ENCODE measurements at places on chromosomes 11 and 22.

- no peak for DNase-seq
These were observed 73.1 kb downstream of the FAM168A start for GRCh38 chr11:73524774-73525173.

- no peak for DNase-seq
These were observed 352.7 kb downstream of the NTM start for GRCh38 chr11:131723088-131723487.

GRCh38 chr11:30801357-30801756 is 215.2 kb upstream of the MPPED2 start:
- no peak for DNase-seq

DNA sequence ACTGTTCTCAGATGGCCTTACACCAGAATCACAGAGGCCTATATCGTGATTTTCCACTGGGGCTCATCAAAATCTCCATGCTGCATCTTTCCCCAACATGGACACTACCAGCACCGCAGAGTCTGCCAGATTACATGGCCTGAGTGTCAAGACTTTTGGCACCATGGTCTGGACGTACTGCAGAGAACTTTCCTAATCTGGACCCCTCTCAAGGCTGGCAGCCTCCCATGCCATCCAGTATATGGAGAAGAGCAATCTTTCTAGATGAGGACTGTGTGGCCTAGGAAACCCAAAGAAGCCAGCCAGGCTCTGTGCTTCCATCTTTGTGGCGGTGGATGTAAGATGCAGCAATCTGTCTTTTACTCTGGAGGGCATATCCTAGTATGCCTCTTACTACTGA is 139.2 kb downstream of the ADAMTS15 start:
- no peak for DNase-seq

GRCh38 chr11:75577207-75577606 is 15.2 kb downstream of the SERPINH1 start:
- peak; percentile 50 for DNase-seq

DNA sequence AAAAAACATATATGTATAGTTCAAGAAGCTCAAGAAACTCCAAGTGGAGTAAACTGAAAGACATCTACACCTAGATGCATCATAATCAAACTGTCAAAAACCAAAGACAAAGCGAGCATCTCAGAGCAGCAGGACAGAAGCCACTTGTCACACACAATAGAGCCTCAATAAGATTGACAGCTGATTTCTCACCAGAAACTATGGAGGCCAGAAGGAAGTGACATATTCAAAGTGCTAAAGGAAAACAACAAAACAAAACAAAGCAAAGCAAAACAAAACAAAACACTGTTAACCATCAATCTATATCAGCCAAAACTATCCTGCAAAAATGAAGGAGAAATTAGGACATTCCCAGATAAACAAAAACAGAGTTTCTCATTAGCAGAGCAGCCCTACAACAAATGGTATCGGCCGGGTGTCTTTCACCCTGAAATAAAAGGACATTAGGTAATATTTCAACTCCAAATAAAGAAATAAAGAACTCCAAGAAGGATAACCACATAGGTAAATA is 65.8 kb upstream of the SEPTIN5 start:
- no peak for DNase-seq

- no peak for DNase-seq
These were observed 24.4 kb upstream of the FSHB start for GRCh38 chr11:30206249-30206996.

- DNase-seq = no peak
These were observed 55.4 kb downstream of the MED15 start for GRCh38 chr22:20562607-20563465.

- no peak for DNase-seq
These were observed 9.5 kb downstream of the TTLL12 start for GRCh38 chr22:43177479-43177878.

- DNase-seq = peak; percentile 25
These were observed 62.5 kb downstream of the USP35 start for GRCh38 chr11:78251083-78251775.

GRCh38 chr11:13215149-13215548 is 62.4 kb upstream of the BMAL1 start:
- DNase-seq = peak; percentile 62

DNA sequence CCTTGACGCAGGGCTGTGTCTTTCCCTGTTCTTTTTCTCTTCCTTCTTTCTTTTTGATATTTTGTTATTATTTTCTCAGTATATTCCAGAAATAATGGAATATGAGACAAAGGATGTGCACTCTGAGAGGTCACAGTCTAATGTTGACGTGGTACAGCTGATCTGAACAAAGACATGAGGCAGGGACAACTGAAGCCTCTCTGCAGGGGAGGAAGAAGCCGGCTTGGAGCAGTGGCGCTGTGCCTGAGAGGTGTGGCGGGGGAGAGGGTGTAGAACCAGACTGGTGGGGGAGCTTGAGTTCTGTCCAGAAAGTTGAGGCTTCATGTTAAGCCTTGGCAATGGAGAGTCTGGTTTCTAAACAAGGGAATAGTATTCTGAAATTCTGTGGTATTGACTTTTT is 34.7 kb downstream of the ADAMTS15 start:
- no peak for DNase-seq

DNA sequence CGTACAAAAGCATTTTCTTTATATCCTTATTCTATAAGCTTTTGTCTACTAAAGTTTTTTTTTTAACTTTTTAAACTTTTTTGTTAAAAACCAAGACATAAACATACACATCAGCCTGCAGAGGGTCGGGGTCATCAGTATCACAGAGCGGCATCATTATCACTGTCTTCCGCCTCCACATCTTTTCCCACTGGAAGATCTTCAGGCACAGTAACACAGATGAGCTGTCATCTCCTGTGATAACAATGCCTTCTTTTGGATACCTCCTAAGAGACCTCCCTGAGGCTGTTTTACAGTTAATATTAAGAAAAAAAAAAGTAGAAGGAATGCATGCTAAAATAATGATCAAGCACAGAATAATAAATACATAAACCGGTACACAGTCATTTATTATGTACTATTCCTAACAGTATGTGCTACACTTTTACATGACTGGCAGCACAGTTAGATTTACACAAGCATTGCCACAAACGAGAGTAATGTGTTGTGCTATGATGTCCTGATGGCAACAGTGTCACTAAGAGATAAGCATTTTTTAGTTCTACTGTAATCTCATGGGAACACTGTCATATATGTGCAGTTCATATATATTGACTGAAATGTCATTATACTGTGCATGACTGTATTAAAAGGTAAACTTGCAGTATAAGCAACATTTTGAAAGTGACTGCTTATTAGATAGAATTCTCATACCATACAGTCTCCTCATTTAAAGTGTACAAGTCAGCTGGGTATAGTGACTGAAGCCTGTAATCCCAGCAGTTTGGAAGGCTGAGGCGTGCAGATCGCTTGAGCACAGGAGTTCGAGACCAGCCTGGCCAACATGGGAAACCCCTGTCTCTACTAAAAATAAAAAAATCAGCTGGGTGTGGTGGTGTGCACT is 58.6 kb downstream of the KDM2A start:
- DNase-seq = no peak

DNA sequence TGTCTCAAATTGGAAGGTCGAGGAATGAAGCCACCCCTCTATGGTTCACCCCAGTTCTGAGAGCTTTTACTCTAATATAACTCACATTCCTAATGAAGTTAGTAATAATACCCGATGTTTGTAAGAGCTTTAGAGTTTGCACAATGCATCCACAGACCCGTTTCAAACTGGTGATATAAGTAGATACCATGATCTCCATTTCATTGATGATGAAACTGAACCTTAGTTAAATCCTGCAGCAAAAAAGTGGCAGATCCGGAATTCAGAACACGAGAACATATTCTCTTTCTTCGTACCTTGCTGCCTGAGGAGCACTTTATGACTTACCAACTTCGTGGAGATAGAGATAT is 757 bp upstream of the RBFOX2 start:
- DNase-seq = no peak

Data from fibroblast of skin of scalp (primary cell).